Tongue (tissue), 3 donors: ENCODE measurements at places on chromosomes 16 and 17. TPM values are rescaled to one million over a fixed set of nuclear protein-coding genes. Genes with fewer than 3 reads are reported as not detected.

ADAMTS18 gene
- 9.2 TPM for total RNA-seq

TERB1 gene
- total RNA-seq, result 0.41 TPM

NUBP1 gene
- total RNA-seq, result 34.6 TPM

SLC6A2 gene
- total RNA-seq, result 7.8 TPM

HOXB1 gene
- total RNA-seq, result not detected

SPIRE2 gene
- total RNA-seq, result 2.5 TPM

C16orf54 gene
- 0.72 TPM for total RNA-seq

TBC1D28 gene
- not detected for total RNA-seq

SCNN1G gene
- total RNA-seq, result 2.2 TPM

CCL17 gene
- not detected for total RNA-seq

TMC8 gene
- total RNA-seq, result 3.2 TPM

CCL5 gene
- total RNA-seq, result 3.5 TPM

EXOC3L1 gene
- total RNA-seq, result 3.6 TPM

ANKRD40CL gene
- total RNA-seq, result not detected

HAP1 gene
- total RNA-seq, result 0.41 TPM

EVI2A gene
- total RNA-seq, result 1.4 TPM

TBC1D3C gene
- total RNA-seq, result not detected

BICDL2 gene
- 15.8 TPM for total RNA-seq

PPP1R27 gene
- 11.9 TPM for total RNA-seq

NACA2 gene
- not detected for total RNA-seq

KCNH4 gene
- total RNA-seq, result not detected

ACD gene
- total RNA-seq, result 7.3 TPM

TMEM88 gene
- 4.5 TPM for total RNA-seq

SDK2 gene
- total RNA-seq, result 12.7 TPM

SREBF1 gene
- 52.7 TPM for total RNA-seq

TMC5 gene
- 0.72 TPM for total RNA-seq

FBXO47 gene
- not detected for total RNA-seq

TBC1D26 gene
- not detected for total RNA-seq

CES3 gene
- total RNA-seq, result 1.8 TPM

ADAD2 gene
- 0.31 TPM for total RNA-seq
